ENCODE measurements at places on chromosomes 6 and 20.

DNA sequence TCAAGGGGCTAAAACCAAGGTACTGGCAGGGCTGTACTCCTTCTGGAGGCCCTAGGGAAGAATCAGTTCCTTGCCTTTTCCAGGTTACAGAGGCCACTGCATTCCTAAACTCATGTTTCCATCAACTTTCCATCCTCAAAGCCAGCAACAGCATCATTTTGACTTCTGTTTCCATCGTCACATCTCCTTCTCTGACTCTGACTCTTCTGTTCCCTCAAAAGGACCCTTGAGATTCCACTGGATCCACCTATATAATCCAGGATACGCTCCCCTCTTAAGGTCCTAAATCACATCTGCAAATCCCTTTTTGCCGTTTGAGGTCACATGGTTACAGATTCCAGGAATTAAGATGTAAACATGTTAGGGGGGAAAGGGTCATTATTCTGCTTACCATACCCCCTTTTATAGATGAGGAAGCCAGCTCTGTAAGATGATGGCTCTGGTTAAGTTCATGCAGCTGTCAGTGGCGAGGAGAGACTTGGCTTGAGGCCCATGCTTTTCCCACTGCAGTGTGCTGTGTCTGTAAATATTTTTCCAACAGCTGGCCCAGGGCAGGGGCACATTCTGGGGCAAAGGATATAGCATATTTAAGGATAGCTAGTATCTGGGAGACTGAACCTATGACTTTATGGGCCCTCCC is 114.6 kb downstream of the TNFRSF21 start:
- DNase-seq = no peak

GRCh38 chr20:24499472-24499871 is 30.0 kb downstream of the SYNDIG1 start:
- DNase-seq = no peak

- no peak for DNase-seq
These were observed 1.1 kb upstream of the RAET1E start for GRCh38 chr6:149898966-149899365.

DNA sequence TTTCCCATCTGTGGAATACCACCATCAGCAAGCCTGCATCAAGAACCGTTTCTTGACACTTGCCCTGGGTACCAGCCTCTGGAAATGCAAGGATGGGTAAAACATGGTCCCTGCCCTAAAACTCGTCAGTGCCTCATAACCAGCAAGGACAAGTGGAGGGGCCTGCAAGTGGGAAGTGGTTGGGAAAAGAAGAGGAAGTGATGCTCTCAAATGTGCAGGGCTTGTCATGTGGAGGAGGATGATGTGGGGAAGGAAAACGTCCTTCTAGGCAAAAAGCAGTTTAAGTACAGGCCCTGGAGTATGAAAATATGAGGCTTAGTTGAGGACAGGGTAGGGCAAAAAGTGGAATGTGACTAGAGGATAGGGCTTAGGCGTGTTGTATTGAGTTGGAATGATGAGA is 19.0 kb downstream of the RREB1 start:
- no peak for DNase-seq

DNA sequence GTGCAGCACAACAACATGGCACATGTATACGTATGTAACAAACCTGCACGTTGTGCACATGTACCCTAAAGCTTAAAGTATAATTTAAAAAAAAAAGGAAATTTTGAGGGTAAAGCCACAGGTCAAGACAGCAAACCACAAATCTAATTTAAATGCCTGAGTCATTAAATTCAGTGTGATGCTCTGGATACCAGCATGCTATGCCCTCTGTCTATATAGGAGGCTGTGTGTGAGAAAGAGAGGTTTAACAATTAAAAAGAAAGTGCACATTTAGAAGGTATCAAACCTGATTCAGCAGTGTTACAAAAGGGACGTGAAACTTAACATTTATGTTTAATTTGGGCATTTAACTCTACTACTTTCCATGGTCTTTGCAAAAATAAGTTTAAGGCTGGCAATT is 276.3 kb downstream of the ADGRB3 start:
- no peak for DNase-seq

GRCh38 chr20:43375591-43375990 is 82.1 kb upstream of the SRSF6 start:
- no peak for DNase-seq

DNA sequence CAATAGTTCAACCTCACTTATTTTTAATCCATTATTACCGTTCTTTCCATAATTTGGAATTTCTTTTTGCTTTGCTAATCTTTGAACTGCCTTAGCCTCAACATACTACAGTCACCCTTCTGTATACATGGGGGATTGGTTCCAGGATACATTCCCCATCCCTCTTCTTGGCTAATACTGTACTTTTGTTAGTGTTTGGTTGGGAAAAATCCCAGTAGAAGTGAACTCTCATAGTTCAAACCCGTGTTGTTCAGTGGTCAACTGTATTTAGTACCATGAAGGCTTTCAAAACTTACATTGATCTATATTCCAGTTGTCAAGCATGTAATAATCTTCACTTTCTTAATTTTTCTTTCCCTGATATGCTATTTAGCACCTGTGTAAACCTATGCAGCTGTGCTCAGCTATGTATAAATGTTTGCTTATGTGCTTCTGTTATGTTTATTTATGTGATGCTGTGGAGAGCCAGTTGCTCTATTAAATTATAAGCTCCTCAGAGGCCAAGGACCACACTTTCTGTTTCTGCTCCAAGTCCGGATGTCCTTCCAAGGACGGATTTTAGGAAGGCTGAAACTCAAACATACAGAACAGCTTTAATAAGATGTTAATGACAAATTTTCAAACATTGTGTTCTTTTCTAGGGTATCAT is 33.3 kb upstream of the LAMA4 start:
- DNase-seq = no peak

GRCh38 chr6:18155150-18155863 is at the start of gene KDM1B:
TSS of gene KDM1B (plus strand) at chr6:18155422. CDS start at chr6:18159896, 4,474 bp downstream.
- DNase-seq = peak; percentile 91

GRCh38 chr6:3943331-3943765 is 94.2 kb downstream of the FAM50B start:
- no peak for DNase-seq

DNA sequence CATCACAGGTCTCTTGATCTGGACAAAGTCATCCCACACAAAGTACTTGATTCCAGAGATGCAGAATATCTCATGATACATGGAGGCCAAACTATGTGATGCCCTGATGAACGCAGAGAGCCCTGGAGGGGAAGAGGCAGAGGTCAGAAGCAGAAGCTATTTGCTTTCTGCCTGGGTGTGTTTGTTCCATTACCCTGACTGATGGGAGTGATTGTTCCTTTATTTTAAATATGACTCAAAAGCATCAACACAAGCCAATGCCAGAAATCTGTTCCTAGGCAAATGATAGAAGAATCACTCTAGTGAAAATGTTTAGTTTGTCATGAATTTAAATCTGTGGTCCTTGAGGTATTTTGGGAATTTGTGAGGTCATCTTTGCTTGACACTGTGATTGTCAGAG is 54.7 kb upstream of the GGTLC1 start:
- no peak for DNase-seq

GRCh38 chr6:474453-475185 is 83.1 kb downstream of the IRF4 start:
- no peak for DNase-seq

Data from AG09309 (cell line).